ENCODE measurements at places on chromosomes 6 and 20.
A peak's percentile ranks its signal among the peaks of the same experiment; 100 is the strongest.

DNA sequence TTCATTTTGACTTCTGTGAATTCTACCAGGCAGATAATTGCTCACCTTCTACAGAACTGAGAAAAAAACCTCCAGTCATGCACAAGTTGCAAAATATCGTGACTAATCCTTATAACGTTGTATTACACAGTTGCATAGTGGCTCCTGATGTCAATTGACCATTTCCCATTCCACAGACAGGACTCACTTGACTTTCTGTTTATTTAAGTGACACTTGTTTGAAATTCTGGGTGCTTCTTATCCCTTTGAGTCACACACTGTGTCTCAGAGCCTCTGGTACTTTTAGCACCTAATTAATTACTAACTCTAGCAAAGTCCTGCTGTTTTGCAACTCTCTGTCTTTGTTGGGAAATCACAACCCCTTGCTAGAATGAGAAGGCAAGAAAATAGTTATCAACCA, 16.2 kb upstream of the RSPO3 start:
- peak; percentile 96 for DNase-seq

DNA sequence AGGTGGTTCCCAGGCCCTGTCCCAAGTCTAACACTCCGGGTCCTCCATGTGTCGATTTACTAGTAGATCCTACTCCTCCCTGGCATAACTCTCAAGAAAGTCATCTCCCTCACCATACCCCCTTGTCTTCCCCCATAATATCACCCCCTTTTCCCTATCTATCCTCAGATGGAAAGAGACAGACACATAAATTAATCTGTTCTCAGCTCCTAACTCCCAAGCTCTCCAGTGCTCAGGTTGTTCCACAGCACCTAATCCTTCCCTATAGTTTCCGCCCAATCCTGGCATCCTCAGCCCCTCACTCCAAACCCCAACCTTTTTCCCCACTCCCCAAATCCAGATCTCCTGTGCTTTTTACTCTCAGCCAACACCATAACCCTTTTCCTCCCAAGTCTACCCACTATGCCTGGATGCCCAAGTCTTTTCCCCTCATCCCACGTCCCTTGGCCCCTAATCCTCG, 808 bp downstream of the ILRUN start:
- DNase-seq: no peak

DNA sequence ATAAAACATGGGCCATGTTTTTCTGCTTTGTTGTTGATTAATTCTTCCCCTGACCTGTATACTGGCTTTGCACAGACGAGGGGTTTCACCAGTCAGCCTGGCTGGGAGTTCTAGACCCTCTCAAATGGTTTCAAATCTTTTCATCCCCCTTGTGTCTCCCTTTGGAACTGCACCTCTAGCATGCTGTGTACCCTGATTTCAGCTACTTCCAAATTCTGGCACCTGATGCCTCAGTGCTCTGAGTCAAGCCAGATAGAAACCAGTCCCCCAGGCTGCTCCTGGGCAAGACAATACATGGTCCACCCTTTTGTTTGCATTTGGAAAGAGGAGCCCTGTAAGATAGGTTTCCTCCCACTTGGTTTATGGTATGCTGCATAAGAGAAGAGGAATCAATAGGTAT, 290.2 kb downstream of the BTBD3 start:
- no peak for DNase-seq

GRCh38 chr6:71471718-71472117, 183.1 kb downstream of the OGFRL1 start:
- no peak for DNase-seq

DNA sequence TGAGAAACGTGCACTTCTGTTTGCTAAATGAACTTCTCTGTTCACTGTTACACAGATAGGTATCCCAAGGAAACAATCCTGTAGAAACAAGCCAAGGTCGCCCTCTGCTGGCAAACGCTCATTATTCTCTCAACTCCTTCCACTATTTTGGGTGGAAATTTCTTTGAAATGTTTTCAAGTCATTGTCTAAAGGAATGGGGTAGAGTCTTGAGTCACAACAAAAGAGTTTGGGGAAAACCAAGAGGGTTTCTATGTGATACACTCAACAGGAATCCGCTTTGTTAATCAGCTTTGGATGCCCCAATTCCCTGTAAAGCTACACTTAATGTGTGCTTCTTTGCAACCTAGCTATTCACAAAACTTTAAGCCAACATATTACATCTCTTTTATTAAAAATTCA, 4.6 kb upstream of the RAE1 start:
- DNase-seq: peak; percentile 55

DNA sequence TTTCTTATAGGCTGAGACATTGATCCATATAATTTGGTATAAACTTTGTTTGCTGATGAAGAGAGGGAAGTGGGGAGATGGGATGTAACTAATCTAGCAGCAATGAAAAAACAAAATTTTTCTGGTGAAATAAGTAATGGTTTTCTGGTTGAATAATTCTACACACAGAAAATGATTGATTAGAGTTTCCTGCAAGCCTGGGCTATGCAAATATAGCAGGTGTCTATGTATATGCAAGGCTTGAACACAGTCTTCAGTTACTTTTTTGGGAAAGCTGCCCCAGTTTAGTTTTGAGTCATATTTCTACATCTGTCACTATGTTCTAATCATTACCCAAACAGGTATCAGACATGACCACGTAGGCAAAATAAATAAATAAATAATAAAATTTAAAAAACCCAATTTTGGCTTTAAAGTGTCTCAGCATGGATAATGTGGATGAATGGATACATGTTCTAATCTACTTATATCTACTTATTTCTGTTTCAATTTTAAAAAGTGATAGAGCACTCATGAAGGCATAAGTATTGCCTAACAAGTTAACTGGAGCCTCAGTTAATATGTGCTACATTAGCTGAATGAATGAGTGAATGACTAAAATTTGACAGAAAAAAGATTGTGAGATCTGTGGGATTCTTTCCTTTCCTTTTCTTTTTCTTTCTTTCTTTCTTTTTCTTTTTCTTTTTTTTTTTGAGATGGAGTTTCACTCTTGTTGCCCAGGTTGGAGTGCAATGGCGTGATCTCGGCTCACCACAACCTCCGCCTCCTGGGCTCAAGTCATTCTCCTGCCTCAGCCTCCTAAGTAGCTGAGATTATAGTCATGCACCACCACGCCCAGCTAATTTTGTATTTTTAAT, 37.2 kb upstream of the TFB1M start:
- no peak for DNase-seq

DNA sequence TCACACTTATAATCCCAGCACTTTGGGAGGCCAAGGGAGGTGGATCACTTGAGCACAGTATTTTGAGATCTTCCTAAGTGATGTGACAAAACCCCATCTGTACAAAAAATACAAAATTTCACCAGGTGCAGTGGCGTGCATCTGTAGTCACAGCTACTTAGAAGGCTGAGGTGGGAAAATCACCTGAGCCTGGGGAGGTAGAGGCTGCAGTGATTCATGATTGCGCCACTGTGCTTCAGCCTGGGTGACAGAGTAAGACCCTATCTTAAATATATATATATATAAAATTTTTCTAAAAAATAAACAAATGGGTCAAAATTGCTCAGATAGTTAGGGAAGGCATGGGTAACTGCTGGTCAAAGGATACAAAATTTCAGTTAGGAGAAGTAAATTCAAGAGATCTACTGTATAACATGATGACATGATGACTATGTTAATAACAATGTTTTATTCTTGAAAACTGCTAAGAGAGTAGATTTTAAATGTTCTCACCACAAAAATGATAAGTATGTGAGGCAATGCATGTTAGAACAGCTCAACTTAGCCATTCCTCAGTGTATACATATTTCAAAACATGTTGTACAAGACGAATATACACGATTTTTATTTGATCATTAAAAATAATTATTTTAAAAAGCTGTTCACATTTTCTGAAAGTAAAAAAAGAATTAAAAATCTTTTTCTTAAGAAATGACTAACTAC, 24.4 kb downstream of the TBC1D32 start:
- DNase-seq: no peak

DNA sequence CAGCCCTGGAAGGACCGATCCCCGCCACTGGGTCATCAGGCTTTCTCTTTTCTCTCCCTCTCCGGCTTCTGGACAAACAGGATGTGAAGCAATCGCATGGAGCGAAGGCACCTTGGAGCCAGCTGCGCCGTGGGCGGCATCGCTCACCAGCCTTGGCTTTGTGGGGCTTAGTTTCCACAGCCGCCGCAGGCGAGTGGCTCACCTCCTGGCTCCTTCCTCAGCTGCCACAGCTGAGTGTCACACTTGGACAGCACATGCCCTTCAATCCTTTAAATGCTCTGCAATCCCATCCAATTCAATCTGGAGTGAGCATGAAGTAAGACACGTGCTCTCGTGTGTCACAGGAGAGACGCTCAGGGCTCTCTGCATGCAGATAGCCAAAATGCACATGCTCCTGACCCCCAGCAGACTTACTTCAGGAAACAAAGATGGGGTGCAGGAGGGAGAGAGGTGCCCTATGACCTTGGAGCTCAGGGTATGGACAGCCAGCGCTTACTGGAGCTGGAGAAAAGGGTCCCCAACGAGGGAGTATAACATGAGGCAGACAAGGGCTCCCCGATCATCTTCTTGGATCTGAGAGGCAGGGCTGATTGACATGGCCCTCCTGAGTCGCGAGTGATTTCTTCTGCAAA, 70.9 kb downstream of the BMP7 start:
- DNase-seq: no peak

GRCh38 chr6:109117346-109118035, 22.2 kb downstream of the CEP57L1 start:
- no peak for DNase-seq

- no peak for DNase-seq
Observed at GRCh38 chr20:33945391-33946081, 48.2 kb upstream of the RALY start.

- DNase-seq: no peak
Observed at GRCh38 chr20:25204550-25205276, 9.2 kb downstream of the ENTPD6 start.

DNA sequence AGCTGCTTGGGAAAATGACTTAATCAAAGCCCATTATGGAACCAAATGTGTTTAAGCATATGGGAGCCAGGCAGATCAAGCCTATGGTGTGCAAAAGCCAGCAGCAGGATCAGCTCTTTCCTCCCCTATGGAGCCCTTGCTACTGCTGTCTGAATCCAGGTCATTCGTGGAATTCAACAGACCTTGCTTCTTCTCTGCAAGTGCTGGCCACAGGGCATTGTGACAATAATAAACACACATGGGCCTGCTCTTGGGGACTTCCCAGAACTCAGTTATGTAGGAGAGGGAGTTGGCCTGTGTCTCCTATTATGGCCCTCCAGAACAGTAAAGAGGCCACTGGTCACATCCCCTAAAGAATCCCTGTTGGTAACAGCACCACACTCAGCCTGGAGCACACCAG, 18.6 kb downstream of the GFOD1 start:
- no peak for DNase-seq
